ENCODE measurements at places on chromosomes 7 and 10. TPM values are rescaled to one million over a fixed set of nuclear protein-coding genes. Genes with fewer than 3 reads are reported as not detected.

Gene PDK4
- total RNA-seq: 325 TPM

DNA sequence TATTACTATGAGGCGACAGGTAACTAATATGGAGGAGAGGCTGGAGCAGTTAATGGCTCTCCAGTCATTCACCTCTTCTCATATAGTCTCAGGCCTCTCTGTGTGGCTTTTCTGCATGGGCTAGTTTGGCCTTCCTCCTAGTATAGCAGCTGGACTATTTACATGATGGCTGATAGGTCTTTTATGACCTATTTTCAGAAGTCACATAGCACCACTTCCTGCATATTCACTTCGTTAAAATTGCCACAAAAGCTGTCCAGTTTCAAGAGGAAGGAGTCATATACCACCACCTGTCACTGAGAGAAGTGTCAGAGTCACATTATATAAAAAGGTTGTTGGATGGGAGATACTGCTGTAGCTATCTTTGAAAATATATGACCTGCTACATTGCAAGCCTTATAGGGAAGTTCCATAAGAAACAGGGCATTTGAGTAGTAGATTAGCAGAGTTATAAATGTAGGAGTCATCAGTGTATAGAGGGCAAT, 8.0 kb upstream of the DMTF1 start:
- H3K36me3 ChIP-seq: no peaks in the 10 kb centered on the region
- peaks cover 8% of the 10 kb centered on the region for H3K4me1 ChIP-seq
- DNase-seq: no peak
- no peak overlapping the region for H3K4me3 ChIP-seq
- H3K27me3 ChIP-seq: no peaks in the 10 kb centered on the region

Gene KCP
- 0.19 TPM for total RNA-seq

- no peak overlapping the region for H3K27ac ChIP-seq
- no peaks in the 10 kb centered on the region for H3K4me1 ChIP-seq
- no peak overlapping the region for H3K4me3 ChIP-seq
Observed at GRCh38 chr10:86461963-86462804, 59.4 kb downstream of the WAPL start.

Gene C10orf71
- 136 TPM for total RNA-seq

Gene NKX2-3
- not detected for total RNA-seq

DNA sequence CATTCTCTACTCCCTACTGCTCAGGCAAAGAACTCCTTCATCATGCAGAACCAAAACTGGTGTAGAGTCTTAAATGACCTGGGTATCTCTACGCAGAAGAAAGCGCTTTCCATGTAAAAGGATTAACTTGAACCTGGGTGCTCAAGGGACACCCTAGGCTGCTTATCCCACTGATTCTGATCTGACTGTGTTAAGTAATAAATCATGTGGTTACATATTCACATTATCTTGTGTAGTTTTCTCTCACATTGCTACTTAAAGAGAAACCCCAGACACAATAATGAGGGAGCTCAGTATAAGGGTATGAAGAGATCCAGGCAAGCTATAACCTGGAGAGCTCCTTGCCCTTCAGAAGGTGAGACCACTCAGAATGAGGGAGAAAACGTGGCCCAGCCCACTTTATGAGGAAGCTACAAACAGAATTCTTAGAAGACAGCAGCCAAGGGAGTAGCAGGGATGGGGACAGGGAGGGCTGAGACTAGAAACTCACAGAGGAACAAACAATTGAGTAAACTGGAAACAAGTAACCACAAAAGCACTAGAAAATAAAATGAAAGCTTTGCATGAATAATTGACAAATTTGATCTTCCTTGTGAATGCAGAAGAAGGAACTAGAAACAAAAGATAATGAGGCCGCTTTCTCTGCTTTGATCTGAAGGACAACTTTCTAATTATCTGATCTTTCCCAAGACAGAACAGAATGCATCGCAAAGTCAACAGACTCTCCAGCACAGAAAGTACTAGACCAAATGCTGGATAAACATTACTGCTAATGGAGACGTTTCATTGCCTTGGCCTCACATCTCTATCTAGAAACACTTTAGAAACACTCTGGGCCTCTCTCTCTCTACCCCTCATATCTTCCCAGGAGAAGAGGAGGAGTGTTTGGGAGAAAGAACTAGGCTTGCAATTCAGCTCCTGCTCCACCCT, 76.1 kb downstream of the LRRC17 start:
- peaks cover 17% of the 10 kb centered on the region for H3K4me1 ChIP-seq
- no peak overlapping the region for H3K4me3 ChIP-seq
- DNase-seq: no peak
- H3K36me3 ChIP-seq: no peaks in the 10 kb centered on the region
- H3K27me3 ChIP-seq: no peaks in the 10 kb centered on the region

DNA sequence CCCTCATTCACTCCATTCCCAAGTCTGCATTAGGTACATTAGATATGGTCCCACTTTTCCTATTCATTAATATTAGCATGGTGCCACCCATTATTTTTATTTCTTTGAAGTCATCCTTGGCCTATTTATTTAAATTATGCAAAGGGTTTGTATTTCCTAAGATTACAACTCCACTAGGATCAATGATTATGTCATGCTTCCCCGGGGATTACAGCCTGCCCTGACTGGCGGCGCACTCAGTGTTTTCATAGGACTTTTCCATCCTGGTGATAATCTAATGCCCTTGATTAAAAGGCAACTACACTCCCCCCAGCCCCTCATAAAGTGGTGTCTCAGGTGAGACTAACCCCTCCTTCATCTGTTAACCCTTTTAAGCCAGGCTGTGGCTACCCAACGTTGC, 187.2 kb downstream of the POU6F2 start:
- H3K27me3 ChIP-seq: peaks cover 11% of the 10 kb centered on the region
- H3K4me1 ChIP-seq: no peaks in the 10 kb centered on the region
- H3K27ac ChIP-seq: no peak overlapping the region
- no peaks in the 10 kb centered on the region for H3K36me3 ChIP-seq
- H3K4me3 ChIP-seq: no peak overlapping the region
- no peak for DNase-seq
